ENCODE measurements at places on chromosomes 2 and 18. TPM values are rescaled to one million over a fixed set of nuclear protein-coding genes. Genes with fewer than 3 reads are reported as not detected.

GRCh38 chr2:7452110-7452876, 535.1 kb downstream of the RNF144A start:
- no peaks in the 10 kb centered on the region for H3K36me3 ChIP-seq
- H3K4me1 ChIP-seq, result no peaks in the 10 kb centered on the region
- no peak overlapping the region for H3K4me3 ChIP-seq
- H3K27me3 ChIP-seq, result no peaks in the 10 kb centered on the region

GRCh38 chr2:191500884-191501560, 176.9 kb upstream of the NABP1 start:
- no peaks in the 10 kb centered on the region for H3K27me3 ChIP-seq
- DNase-seq, result no peak
- no peaks in the 10 kb centered on the region for H3K36me3 ChIP-seq
- H3K27ac ChIP-seq, result no peak overlapping the region

- no peaks in the 10 kb centered on the region for H3K36me3 ChIP-seq
- no peak overlapping the region for H3K4me3 ChIP-seq
- no peak overlapping the region for H3K27ac ChIP-seq
These were observed 168.1 kb downstream of the AFF3 start for GRCh38 chr2:99974275-99974674.

DNA sequence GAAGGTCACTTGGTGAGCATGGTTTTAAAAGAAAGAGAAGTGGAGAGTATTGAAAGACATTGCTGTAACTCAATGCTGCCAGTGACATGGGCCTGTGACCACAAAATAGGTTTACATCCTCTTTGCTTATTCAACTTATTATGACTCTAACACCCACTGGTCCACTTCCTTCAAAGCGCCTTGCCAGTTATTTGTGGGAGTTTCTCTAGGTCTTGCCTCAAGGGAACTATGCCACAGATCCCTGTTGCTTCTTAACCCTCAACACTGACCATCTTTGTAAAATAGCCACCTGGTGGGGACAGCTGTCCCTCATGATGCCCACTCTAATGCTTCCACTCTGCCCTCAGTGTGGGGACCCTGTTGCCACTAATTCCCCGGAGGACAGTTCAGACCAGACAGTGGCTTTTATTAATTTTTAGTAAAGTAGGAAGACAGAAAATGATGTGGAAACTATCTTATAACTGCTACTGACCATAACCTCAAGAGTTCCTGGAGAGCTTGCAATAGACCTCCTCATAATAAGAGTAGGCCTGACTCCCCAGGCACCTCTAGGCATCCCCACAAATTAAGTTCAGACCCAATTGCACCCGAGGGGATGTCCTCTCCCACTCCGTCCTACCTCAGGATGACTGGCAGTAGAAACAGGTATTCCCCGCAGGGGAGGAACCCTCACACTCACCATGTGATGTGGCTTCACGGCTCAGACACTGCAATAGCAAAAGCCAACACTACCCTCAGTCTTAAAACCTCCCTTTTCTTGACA, 31.3 kb upstream of the SLC25A52 start:
- no peaks in the 10 kb centered on the region for H3K36me3 ChIP-seq
- no peak for DNase-seq
- H3K4me3 ChIP-seq, result no peak overlapping the region
- no peak overlapping the region for H3K27ac ChIP-seq

DNA sequence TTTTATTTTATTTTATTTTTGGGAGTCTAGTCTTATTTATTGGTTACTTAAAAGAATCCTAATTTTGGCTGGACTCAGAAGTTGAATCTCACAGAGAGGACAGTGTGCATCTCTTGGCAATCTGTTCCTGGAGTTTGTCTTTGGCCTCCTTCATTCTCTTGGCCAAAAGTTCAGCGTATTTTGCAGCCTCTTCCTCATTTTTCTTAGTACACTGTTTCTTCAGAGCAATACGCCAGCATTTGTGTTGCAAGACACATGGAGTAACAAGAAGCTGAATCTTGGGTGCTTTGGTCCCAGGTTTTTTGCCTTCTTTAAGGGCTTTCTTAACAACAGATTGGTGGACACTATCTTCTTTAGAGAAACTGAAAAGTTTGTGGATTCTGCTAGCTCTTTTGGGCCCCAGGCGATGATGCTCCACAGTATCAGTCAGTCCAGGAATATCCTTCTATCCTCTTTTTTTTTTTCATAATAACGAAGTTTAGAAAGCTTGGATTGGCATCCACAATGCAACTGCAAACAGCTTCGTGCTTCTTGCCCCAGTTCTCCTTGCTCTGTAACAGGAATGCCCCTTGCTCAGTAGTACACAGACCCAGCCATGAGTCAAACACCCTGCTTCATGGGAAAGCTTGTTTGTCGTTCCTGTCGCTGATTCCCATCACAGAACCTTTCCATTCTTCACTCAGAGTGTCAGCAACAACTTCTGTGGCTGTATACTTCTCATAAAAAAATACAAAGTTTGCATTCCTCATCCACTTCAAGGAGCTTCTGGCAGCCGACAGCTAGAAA, 34.8 kb upstream of the RFX8 start:
- H3K27me3 ChIP-seq, result peaks cover 11% of the 10 kb centered on the region
- no peak overlapping the region for H3K4me3 ChIP-seq
- no peak for DNase-seq
- no peaks in the 10 kb centered on the region for H3K36me3 ChIP-seq
- no peaks in the 10 kb centered on the region for H3K4me1 ChIP-seq

The RGPD8 gene
- total RNA-seq, result 0.45 TPM

The C18orf32 gene
- 23.2 TPM for total RNA-seq

The IL1RL2 gene
- total RNA-seq, result not detected
